A549 treated with dexamethasone at 1 μM for 4 hours (cell line): ENCODE measurements at places on chromosomes 7 and 10. TPM values are rescaled to one million over a fixed set of nuclear protein-coding genes. Genes with fewer than 3 reads are reported as not detected.

The PRPS1L1 gene
- not detected in 5 replicates for total RNA-seq

The LIPK gene
- total RNA-seq, result not detected in 5 replicates

The NRAP gene
- 0.02 TPM in 1 of 5 replicates, not detected in the others for total RNA-seq

The AKR1C3 gene
- 1,052 to 1,178 TPM (median 1,142 TPM) in 5 replicates for total RNA-seq

The CFAP70 gene
- 0.08 to 0.20 TPM (median 0.14 TPM) in 5 replicates for total RNA-seq

The TCAF1 gene
- 14.0 to 20.9 TPM (median 18.3 TPM) in 5 replicates for total RNA-seq

The SFRP4 gene
- total RNA-seq, result 3.6 to 4.4 TPM (median 3.9 TPM) in 5 replicates

The CALHM1 gene
- not detected in 5 replicates for total RNA-seq

The RGR gene
- not detected in 5 replicates for total RNA-seq

The DBNL gene
- total RNA-seq, result 61.2 to 73.7 TPM (median 66.3 TPM) in 5 replicates

The PRRT4 gene
- 0.15 to 0.58 TPM (median 0.26 TPM) in 5 replicates for total RNA-seq

The PALD1 gene
- total RNA-seq, result 4.8 to 6.9 TPM (median 6.7 TPM) in 5 replicates

The STAMBPL1 gene
- total RNA-seq, result 23.9 to 28.3 TPM (median 25.7 TPM) in 5 replicates

The HOXA2 gene
- 0.61 to 0.88 TPM (median 0.69 TPM) in 5 replicates for total RNA-seq

The ATG9B gene
- total RNA-seq, result 0.39 to 0.69 TPM (median 0.61 TPM) in 5 replicates

The NXPH1 gene
- not detected in 5 replicates for total RNA-seq

The SPDYE16 gene
- 0.04 TPM in 1 of 5 replicates, not detected in the others for total RNA-seq

The BMPER gene
- total RNA-seq, result 4.2 to 6.8 TPM (median 4.6 TPM) in 5 replicates

The STEAP4 gene
- 0.02 to 0.06 TPM (median 0.05 TPM) in 4 of 5 replicates, not detected in the other for total RNA-seq

The MMD2 gene
- not detected in 5 replicates for total RNA-seq

The NUTM2E gene
- total RNA-seq, result 0.26 to 0.48 TPM (median 0.40 TPM) in 5 replicates

The CUBN gene
- 0.04 to 0.38 TPM (median 0.06 TPM) in 5 replicates for total RNA-seq

The RPP38 gene
- total RNA-seq, result 33.7 to 36.6 TPM (median 34.6 TPM) in 5 replicates

The HOXA9 gene
- total RNA-seq, result 0.39 to 0.80 TPM (median 0.52 TPM) in 5 replicates

The CASD1 gene
- total RNA-seq, result 6.1 to 12.4 TPM (median 9.9 TPM) in 5 replicates

The SNCG gene
- total RNA-seq, result 9.6 to 14.3 TPM (median 13.3 TPM) in 5 replicates

The CARD11 gene
- 2.1 to 2.7 TPM (median 2.3 TPM) in 5 replicates for total RNA-seq

The CCL24 gene
- total RNA-seq, result not detected in 5 replicates

The CCDC126 gene
- total RNA-seq, result 3.0 to 4.2 TPM (median 3.6 TPM) in 5 replicates

The AKR1D1 gene
- total RNA-seq, result 0.04 to 0.08 TPM (median 0.06 TPM) in 3 of 5 replicates, not detected in the others

The CALCR gene
- 0.05 to 0.08 TPM (median 0.06 TPM) in 3 of 5 replicates, not detected in the others for total RNA-seq

The RBM33 gene
- 17.1 to 35.0 TPM (median 30.0 TPM) in 5 replicates for total RNA-seq

The PDK4 gene
- 23.4 to 37.9 TPM (median 29.4 TPM) in 5 replicates for total RNA-seq

The WAPL gene
- 14.3 to 18.8 TPM (median 16.5 TPM) in 5 replicates for total RNA-seq

The SUN3 gene
- 0.13 to 0.16 TPM in 2 of 5 replicates, not detected in the others for total RNA-seq

The ASB10 gene
- total RNA-seq, result not detected in 5 replicates

The SLC16A12 gene
- 0.45 to 2.0 TPM (median 1.5 TPM) in 5 replicates for total RNA-seq

The ZNF22 gene
- 5.4 to 7.0 TPM (median 5.8 TPM) in 5 replicates for total RNA-seq

The PLXNA4 gene
- total RNA-seq, result 0.37 to 0.53 TPM (median 0.50 TPM) in 5 replicates

The CTTNBP2 gene
- total RNA-seq, result 0.27 to 0.67 TPM (median 0.37 TPM) in 5 replicates

The BTBD16 gene
- total RNA-seq, result 0.43 to 0.81 TPM (median 0.70 TPM) in 5 replicates

The H2AZ2 gene
- 206 to 252 TPM (median 239 TPM) in 5 replicates for total RNA-seq

The ZNF727 gene
- total RNA-seq, result not detected in 5 replicates

The CPED1 gene
- not detected in 5 replicates for total RNA-seq

The FAM171A1 gene
- 20.1 to 24.9 TPM (median 23.1 TPM) in 5 replicates for total RNA-seq

The LRRD1 gene
- total RNA-seq, result not detected in 5 replicates

The SLC4A2 gene
- 161 to 286 TPM (median 257 TPM) in 5 replicates for total RNA-seq

The TMEM243 gene
- total RNA-seq, result 22.8 to 24.9 TPM (median 23.9 TPM) in 5 replicates

The GRID2IP gene
- total RNA-seq, result 0.05 TPM in 1 of 5 replicates, not detected in the others

The FOXP2 gene
- not detected in 5 replicates for total RNA-seq

The LIPN gene
- total RNA-seq, result not detected in 5 replicates

The PAPSS2 gene
- 16.5 to 23.7 TPM (median 20.8 TPM) in 5 replicates for total RNA-seq

The EPHA1 gene
- 0.13 to 0.14 TPM in 2 of 5 replicates, not detected in the others for total RNA-seq

The NPFFR1 gene
- total RNA-seq, result 0.01 to 0.02 TPM (median 0.01 TPM) in 4 of 5 replicates, not detected in the other

The COBL gene
- 3.2 to 4.5 TPM (median 4.2 TPM) in 5 replicates for total RNA-seq

The HOXA4 gene
- total RNA-seq, result 1.6 to 2.2 TPM (median 1.7 TPM) in 5 replicates

The CNNM1 gene
- 24.4 to 34.0 TPM (median 28.5 TPM) in 5 replicates for total RNA-seq

The TRIM74 gene
- 0.33 to 0.41 TPM (median 0.40 TPM) in 4 of 5 replicates, not detected in the other for total RNA-seq
